Activated T-helper 1 cell treated with anti-CD3 and anti-CD28 coated beads, Interleukin-12 subunit alpha, Interleukin-12 subunit beta, Interleukin-2, Interleukin-4 antibody, amounts not matched to agents 30 ng/mL and 10 ng/mL and 1 ng/mL, durations not matched to agents 14 hours and 24 hours and 36 hours (primary cell): ENCODE measurements at places on chromosomes 6 and 20.

DNA sequence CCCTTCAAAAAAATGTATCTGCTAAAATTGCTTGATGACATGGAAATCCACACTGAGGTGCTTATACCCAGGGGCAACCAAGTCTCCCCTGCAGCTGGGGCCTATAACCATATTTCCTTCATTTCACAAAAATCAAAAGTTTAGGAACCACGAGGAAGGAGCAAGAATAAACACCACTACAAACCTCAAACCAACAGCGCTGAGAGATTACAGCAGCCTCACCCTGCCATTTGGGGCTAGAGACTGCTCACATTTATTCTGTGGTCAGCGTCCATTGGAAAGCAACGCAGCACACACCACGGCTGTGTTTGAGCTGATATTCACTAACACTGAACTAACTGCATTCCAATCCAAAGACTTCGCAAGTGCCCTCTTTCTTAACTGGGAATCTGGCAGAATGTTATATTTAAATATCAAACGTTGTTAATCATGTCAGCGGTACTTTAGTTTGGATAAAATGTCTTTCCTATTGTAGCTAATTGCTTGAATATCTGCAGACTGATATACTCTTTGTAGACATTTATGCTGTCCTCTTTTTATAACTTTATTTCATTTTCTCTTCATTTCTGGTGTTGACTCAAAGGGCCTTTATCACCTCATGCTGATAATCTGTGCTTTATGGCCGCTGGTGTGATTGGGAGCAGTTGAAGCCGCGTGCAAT lies 94.6 kb downstream of the FOXA2 start:
- no peaks in the 10 kb centered on the region for H3K4me1 ChIP-seq
- H3K27ac ChIP-seq = no peak overlapping the region
- no peak overlapping the region for H3K4me3 ChIP-seq
- H3K36me3 ChIP-seq = no peaks in the 10 kb centered on the region

GRCh38 chr20:33475381-33476152 lies 14.3 kb upstream of the CBFA2T2 start:
- H3K4me3 ChIP-seq = no peak overlapping the region
- no peak for DNase-seq
- no peaks in the 10 kb centered on the region for H3K4me1 ChIP-seq
- no peaks in the 10 kb centered on the region for H3K36me3 ChIP-seq
- no peak overlapping the region for H3K27ac ChIP-seq

GRCh38 chr6:52335576-52335975 lies 26.4 kb upstream of the PAQR8 start:
- H3K27me3 ChIP-seq = peaks cover 6% of the 10 kb centered on the region
- peaks cover 47% of the 10 kb centered on the region for H3K4me1 ChIP-seq
- DNase-seq = no peak
- H3K4me3 ChIP-seq = no peak overlapping the region
- no peaks in the 10 kb centered on the region for H3K36me3 ChIP-seq

- peaks cover 66% of the 10 kb centered on the region for H3K4me1 ChIP-seq
- H3K4me3 ChIP-seq = peak overlapping the region; percentile 98
- H3K27me3 ChIP-seq = peaks cover 2% of the 10 kb centered on the region
Measured at GRCh38 chr6:26021001-26021349, 58.4 kb downstream of the TRIM38 start.

DNA sequence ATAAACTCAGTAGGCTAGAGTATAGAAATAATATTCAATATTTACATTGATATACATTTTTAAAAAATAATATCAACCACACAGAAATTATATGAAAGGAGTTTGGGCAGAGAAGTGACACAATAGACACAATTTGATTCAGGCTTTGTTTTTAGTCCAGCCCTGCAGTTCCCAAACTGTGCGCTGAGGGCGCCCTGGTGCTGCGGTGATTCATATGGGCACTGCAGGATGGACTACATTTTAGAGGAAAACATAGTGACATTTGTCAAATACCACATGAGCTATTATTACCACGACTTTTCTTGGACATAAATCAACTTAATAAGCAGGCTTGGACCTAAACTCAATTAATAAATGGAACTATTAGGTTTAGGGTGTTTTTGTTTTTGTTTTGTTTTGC lies 364.3 kb upstream of the ID4 start:
- H3K27me3 ChIP-seq = no peaks in the 10 kb centered on the region
- H3K27ac ChIP-seq = no peak overlapping the region
- H3K4me1 ChIP-seq = no peaks in the 10 kb centered on the region
- no peak overlapping the region for H3K4me3 ChIP-seq

GRCh38 chr20:2342243-2342642 lies 38.5 kb upstream of the TGM6 start:
- no peaks in the 10 kb centered on the region for H3K4me1 ChIP-seq
- no peak for DNase-seq
- H3K27me3 ChIP-seq = peaks cover 9% of the 10 kb centered on the region
- H3K4me3 ChIP-seq = no peak overlapping the region

DNA sequence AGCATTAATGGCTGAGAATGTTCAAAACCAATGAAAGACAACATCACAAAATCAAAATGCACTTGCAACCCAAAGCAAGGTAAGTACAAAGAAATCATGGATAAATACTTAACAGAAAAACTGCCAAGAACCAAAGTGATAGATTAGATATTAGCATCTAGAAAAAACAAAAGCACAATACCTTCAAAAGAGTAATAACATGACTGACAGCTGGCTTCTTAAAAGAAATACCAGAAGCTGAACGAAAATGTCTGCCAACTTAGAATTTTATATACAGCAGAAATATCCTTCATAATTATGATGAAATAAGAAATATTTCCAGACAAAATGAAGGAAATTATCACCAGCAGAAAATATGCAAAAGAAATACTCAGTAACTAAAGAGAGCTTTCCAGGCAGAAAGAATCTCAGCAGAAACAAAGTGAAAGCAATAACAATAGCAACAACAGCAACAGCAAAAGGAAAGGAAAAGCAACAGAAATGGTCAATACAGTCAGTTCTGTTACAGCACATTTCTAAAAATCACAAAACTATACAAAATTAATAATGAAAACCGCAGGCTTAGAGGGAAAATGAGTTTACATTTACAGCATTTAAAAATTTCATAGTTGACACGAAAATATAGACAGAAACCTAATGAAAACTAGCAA lies 121.5 kb upstream of the MAN1A1 start:
- H3K27ac ChIP-seq = peak overlapping the region; percentile 46
- H3K4me1 ChIP-seq = peaks cover 53% of the 10 kb centered on the region
- H3K27me3 ChIP-seq = peaks cover 5% of the 10 kb centered on the region
- peaks cover 9% of the 10 kb centered on the region for H3K36me3 ChIP-seq
- DNase-seq = no peak

GRCh38 chr6:14656078-14656521 lies 538.5 kb downstream of the CD83 start:
- H3K36me3 ChIP-seq = peaks cover 3% of the 10 kb centered on the region
- H3K27ac ChIP-seq = peak overlapping the region; percentile 37
- peaks cover 59% of the 10 kb centered on the region for H3K4me1 ChIP-seq
- DNase-seq = no peak
- no peak overlapping the region for H3K4me3 ChIP-seq

- H3K36me3 ChIP-seq = peaks cover 13% of the 10 kb centered on the region
- peaks cover 10% of the 10 kb centered on the region for H3K4me1 ChIP-seq
- H3K4me3 ChIP-seq = no peak overlapping the region
Measured at GRCh38 chr20:63940472-63941266, 15.5 kb downstream of the UCKL1 start.

DNA sequence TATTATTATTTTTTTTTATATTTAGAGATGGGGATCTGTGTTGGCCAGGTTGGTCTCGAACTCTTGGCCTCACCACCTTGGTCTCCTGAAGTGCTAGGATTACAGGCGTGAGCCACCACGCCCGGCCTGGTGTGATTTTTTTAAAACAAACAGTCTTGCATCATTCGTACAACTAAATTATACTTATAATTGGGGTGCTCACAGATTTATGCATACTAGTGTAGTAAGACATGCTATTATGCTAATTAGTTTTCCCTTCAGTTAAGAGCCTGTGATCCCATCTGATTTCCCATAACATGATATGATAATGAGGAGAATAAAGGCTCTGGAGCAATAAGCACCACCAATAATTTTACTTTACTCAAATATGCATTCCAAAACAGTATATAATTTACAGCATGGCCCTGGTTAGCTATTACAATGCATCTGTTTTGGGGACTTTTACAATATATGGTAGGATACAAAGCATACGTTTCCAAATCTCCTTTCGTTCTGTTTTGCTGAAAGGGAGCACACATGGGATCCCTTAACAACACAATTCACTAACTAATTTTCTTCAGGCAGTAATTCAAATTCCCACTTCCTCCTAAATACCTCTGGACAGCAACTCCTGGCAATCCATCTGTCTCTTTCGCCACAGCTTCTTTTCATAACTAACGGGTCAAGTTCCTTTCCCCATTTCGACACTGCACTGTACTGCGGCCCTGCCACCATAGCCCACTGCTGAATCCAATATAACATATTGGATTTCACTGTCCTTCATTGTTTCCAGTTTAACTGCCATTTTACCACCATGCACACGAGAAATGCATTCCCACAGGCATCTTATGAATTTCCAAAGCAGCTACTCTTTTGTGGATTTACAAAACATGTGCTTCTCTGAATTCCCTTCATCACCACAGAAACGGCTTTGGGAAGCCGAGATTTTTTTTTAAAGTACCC lies 1.7 kb downstream of the NUDT3 start:
- no peak for DNase-seq
- H3K4me1 ChIP-seq = peaks cover 23% of the 10 kb centered on the region
- no peak overlapping the region for H3K27ac ChIP-seq
- H3K4me3 ChIP-seq = no peak overlapping the region
- no peaks in the 10 kb centered on the region for H3K36me3 ChIP-seq
- peaks cover 3% of the 10 kb centered on the region for H3K27me3 ChIP-seq
